Upper lobe of right lung (tissue), 1 donor: ENCODE measurements at places on chromosomes 16 and 17. TPM values are rescaled to one million over a fixed set of nuclear protein-coding genes. Genes with fewer than 3 reads are reported as not detected.

- H3K27ac ChIP-seq: no peak overlapping the region
- no peaks in the 10 kb centered on the region for H3K4me1 ChIP-seq
- no peaks in the 10 kb centered on the region for H3K27me3 ChIP-seq
- no peak for DNase-seq
- no peaks in the 10 kb centered on the region for H3K36me3 ChIP-seq
- H3K4me3 ChIP-seq: no peak overlapping the region
These were observed 135.6 kb downstream of the AIPL1 start for GRCh38 chr17:6299275-6299674.

The APOH gene
- total RNA-seq: 29.6 TPM

The ENPP7 gene
- not detected for total RNA-seq

The SEZ6L2 gene
- 11.9 TPM for total RNA-seq

DNA sequence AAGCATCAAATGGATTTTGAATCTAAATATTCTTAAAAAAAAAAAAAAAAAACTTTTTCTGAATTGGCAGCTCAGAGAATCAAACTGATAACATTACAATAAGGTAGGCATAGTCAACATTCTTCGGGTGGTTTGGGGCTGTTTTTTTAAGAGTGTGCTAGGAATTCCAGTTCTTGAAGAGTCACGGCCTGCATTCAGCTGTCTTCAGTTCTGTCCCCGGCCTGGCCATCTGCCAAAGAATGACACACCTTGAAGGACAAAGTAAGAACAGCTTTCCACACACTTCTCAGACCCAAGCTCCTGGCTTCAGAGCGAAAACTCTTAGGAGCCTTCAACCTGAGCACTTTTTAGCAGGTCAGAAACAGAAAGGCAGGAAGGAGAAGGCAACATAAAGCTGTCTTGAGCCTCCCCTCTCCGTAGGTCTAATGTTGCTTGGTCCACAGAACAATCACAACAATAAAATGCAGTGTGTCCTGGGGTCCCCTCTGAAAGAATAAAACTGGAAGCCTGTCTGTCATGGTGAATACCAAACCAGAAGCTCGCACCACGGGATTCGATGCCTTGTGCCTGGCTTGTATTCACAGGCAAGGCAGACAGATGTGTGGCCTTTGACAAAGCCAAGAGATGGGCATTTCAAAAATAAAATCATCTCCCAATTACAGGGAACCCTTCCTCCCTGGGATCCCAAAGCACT lies 524.4 kb upstream of the ZFHX3 start:
- H3K36me3 ChIP-seq: no peaks in the 10 kb centered on the region
- DNase-seq: peak; percentile 71
- no peak overlapping the region for H3K4me3 ChIP-seq
- H3K27me3 ChIP-seq: no peaks in the 10 kb centered on the region

GRCh38 chr16:56336711-56337110 lies 88.6 kb downstream of the AMFR start:
- no peaks in the 10 kb centered on the region for H3K4me1 ChIP-seq
- no peak overlapping the region for H3K27ac ChIP-seq
- H3K36me3 ChIP-seq: no peaks in the 10 kb centered on the region
- H3K4me3 ChIP-seq: no peak overlapping the region
- DNase-seq: no peak

The ADCY7 gene
- 88.1 TPM for total RNA-seq

The C16orf92 gene
- not detected for total RNA-seq

The MYH8 gene
- not detected for total RNA-seq

The TERB1 gene
- total RNA-seq: 0.26 TPM

GRCh38 chr16:72876981-72877373 lies 171.0 kb downstream of the ZFHX3 start:
- H3K36me3 ChIP-seq: no peaks in the 10 kb centered on the region
- no peak for DNase-seq
- no peak overlapping the region for H3K27ac ChIP-seq
- H3K4me1 ChIP-seq: peaks cover 34% of the 10 kb centered on the region

DNA sequence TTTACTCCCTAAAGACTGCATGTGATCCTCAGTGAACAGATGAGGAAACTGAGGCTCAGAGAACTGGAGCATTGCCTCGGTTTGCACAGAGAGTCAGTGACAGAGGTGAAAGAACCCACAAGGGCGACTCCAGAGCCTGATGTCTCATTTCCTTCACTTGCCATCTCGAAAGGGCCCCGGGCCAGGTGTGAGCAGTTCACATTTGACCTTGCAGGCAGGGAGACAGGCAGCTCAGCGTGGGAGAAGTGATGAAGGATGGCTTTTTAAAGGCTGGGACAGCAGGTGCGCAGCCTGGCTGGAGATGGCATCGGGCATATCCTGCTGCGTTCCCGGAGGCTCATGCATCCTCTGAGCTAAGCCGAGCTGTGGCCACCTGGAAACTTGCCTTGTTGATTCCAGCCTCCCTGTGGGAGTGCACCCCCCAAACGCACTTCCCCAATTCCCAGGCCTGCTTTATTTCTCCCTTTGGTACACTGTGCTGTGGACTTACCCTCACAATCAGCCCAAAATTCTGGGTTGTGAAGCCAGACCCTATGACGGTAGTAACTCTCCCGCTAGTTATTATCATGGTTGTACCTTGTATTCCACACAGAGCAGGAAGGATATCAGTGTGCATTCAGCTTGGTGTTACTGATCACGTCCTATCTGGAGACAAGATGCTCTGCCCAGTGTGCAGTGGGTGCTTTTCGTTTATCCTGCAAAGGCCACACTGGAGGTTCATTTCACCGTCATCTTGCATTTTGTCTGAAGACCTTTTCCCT lies 753.2 kb upstream of the EEF2KMT start:
- H3K4me1 ChIP-seq: no peaks in the 10 kb centered on the region
- no peak for DNase-seq
- no peaks in the 10 kb centered on the region for H3K27me3 ChIP-seq
- H3K36me3 ChIP-seq: no peaks in the 10 kb centered on the region

GRCh38 chr17:43917348-43918025 lies 10.2 kb upstream of the MPP2 start:
- peaks cover 5% of the 10 kb centered on the region for H3K4me1 ChIP-seq
- no peak overlapping the region for H3K27ac ChIP-seq
- H3K4me3 ChIP-seq: peak overlapping the region; percentile 51
- no peaks in the 10 kb centered on the region for H3K27me3 ChIP-seq
- H3K36me3 ChIP-seq: no peaks in the 10 kb centered on the region

GRCh38 chr16:21962475-21962874 lies 9.3 kb downstream of the UQCRC2 start:
- H3K4me3 ChIP-seq: no peak overlapping the region
- no peaks in the 10 kb centered on the region for H3K4me1 ChIP-seq
- H3K27ac ChIP-seq: no peak overlapping the region
- no peak for DNase-seq

The GP2 gene
- not detected for total RNA-seq

DNA sequence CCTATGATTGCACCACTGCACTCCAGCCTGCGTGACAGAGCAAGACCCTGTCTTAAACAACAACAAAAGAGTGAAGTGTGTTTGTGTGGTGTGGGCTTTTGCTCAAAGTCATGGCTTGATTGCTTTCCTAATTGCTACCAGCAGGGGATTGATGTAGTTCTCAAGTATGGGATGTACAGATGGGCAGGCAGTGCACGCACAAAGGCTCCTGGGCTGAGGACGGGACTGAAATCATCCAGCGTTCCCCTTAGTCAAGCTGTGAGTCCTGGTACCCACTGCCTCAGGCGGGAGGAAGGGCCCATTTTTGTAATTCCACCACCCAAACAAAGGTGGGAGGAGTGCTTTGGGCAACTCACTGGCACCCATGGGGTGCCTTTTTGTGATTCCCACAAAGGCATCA lies 47.3 kb downstream of the GDE1 start:
- no peak overlapping the region for H3K4me3 ChIP-seq
- no peaks in the 10 kb centered on the region for H3K27me3 ChIP-seq
- H3K36me3 ChIP-seq: peaks cover 3% of the 10 kb centered on the region
- no peak for DNase-seq
- no peak overlapping the region for H3K27ac ChIP-seq
- H3K4me1 ChIP-seq: no peaks in the 10 kb centered on the region

GRCh38 chr16:27920391-27920891 lies 143.1 kb downstream of the GSG1L start:
- no peaks in the 10 kb centered on the region for H3K36me3 ChIP-seq
- no peaks in the 10 kb centered on the region for H3K4me1 ChIP-seq
- DNase-seq: no peak

The PRSS33 gene
- total RNA-seq: not detected

DNA sequence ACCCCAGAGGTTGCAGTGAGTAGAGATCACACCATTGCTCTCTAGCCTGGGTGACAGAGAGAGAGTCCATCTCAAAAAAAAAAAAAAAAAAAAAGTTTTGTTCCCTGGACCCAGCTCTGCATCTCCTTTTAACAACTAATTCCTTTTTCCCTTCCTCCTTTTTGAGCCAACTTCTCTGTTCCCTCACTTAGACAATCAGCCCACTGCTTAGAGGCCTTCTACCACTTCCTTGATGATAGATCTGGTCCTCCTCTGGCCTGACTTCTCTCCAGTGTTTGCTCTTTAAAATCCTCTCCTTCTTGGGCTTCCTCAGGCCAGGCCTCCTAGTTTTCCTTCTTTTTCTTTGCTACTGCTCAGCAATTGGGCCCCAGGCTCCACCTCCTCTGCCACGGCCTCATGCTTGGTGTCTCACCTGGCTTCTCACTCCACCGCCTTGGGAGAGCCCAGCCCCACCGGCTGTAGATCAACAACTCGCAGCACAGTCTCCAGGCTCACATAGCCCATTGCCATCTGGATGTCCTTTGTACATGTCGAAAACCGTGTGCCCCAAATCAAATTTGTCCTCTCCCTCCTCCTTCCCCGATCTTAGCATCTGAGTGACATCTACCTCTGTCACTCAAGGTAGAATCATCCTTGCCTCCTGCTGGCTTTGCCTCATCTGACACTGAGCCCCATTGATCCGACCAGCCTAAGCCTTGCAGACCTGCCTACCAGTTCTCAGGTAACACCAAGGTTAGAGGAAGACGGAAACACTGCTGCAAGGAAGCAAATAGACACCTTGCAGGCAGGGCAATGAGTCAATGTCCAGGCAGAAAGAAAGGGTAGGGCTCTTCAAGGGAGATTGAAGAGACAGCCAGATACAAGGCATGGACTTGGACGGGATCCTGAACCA lies 17.4 kb downstream of the ARHGAP27 start:
- no peaks in the 10 kb centered on the region for H3K36me3 ChIP-seq
- H3K27ac ChIP-seq: no peak overlapping the region
- no peaks in the 10 kb centered on the region for H3K27me3 ChIP-seq
- no peak for DNase-seq

DNA sequence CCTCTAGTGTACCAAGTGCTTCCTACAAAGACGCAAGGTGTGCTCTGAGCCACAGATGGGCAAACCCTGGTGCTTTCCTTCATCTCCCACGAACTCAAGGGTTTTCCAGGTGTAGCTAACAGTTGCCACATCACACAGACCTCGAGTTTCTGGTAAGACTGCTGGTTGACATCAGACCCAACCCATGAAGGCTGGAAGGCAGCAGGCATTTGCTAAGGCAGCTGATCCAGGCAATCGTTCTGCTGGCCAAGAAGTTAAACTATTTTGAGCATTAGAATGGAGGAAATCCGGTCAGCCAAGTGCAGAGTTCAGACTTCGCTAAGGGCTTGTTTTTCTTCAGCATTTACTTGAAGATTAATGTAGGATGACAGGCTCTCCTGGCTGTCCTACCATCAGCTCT lies 11.5 kb downstream of the HAS3 start:
- no peak overlapping the region for H3K27ac ChIP-seq
- peaks cover 9% of the 10 kb centered on the region for H3K4me1 ChIP-seq
- DNase-seq: peak; percentile 21
- no peak overlapping the region for H3K4me3 ChIP-seq
- H3K27me3 ChIP-seq: no peaks in the 10 kb centered on the region

DNA sequence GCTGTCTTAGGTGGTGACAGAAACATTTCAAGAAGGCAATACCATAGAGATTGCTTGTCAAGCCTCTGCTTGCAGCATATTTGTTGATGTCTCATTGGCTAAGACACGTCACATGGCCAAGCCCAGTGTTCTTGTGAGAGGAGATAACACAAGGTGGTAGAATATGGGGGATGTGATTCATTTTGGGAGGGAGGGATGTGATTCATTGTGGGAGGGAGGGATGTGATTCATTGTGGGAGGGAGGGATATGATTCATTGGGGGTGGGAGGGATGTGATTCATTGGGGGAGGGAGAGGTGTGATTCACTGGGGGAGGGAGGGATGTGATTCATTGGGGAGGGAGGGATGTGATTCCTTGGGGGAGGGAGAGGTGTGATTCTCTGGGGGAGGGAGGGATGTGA lies 470.5 kb upstream of the SALL1 start:
- no peaks in the 10 kb centered on the region for H3K27me3 ChIP-seq
- no peaks in the 10 kb centered on the region for H3K36me3 ChIP-seq
- H3K27ac ChIP-seq: no peak overlapping the region
- no peaks in the 10 kb centered on the region for H3K4me1 ChIP-seq
- DNase-seq: no peak
- no peak overlapping the region for H3K4me3 ChIP-seq

The TMEM94 gene
- 79.1 TPM for total RNA-seq

The FOXO3B gene
- total RNA-seq: 3.1 TPM

- H3K27ac ChIP-seq: no peak overlapping the region
- H3K36me3 ChIP-seq: no peaks in the 10 kb centered on the region
- DNase-seq: no peak
- H3K4me3 ChIP-seq: no peak overlapping the region
- H3K27me3 ChIP-seq: no peaks in the 10 kb centered on the region
These were observed 339.8 kb upstream of the TNRC6C start for GRCh38 chr17:77618731-77619130.

DNA sequence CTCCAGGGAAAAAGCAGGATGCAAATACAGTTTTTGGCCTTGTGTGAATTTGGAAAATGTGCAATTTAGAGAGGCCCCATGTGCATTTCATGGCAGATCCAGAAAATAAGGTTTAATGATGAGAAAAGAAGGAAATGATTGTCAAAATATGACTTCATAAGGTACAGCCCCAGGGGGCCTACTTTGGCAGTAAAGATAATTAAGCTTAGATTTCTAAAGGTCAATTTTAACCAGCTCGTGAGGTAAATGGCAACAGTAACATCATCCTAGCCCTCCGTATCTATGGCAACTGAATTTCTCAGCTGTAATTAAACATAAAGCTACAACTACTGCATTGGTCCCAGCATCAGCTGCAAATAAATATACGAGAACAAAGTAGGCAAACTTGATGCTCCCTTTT lies 30.0 kb upstream of the PRSS54 start:
- DNase-seq: no peak
- no peaks in the 10 kb centered on the region for H3K36me3 ChIP-seq
- no peaks in the 10 kb centered on the region for H3K27me3 ChIP-seq
- no peaks in the 10 kb centered on the region for H3K4me1 ChIP-seq
- H3K4me3 ChIP-seq: no peak overlapping the region
- no peak overlapping the region for H3K27ac ChIP-seq
